CMK (cell line): ENCODE measurements at places on chromosomes 7 and 10.

DNA sequence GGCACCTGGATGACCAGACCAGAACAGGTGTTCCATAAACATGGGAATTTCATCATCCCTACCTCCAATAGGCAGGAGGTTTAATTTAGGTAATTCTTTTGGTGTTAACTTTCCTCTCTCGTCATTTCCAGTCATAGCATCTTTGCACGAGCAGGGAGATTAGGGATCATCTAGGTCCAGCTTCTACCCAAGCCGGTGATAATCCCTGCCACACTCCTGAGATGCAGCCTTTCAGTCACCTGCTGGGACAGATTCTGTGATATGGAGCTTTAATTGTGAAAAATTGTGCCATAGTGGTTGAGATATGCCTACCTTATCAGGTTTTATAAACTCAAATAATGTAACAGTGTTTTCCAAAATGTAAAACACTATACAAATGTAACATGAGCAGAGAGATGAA lies 191.8 kb upstream of the AOAH start:
- DNase-seq, result no peak

DNA sequence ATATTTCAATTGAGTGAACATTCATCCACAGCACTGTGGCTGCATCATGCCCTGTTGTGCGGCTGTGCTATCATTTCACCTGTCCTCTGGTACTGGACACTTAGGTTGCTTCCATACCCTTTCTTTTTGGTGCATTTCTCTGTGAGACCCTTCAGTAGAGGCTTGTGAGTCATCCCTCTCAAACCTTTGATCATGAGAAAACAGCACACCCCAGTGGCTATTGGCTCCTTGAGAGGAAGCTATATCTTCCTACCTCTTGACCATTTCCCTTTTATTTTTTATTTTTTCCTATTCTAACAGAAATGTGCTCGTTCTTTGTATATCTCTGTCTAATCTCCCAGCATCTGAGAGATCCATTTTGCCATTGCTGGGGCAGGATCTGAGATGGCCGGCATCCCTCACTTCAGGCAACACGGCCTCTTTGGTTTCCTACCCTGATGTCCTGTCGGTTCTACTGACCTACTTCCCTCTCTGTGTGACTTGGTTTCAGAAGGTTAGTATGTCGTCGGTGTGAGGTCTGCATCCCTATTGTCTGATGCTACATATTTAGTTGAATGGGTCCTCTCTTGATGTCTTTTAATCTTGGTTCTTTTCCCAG lies 23.8 kb upstream of the PIK3AP1 start:
- DNase-seq, result no peak

- no peak for DNase-seq
Measured at GRCh38 chr7:103987451-103987850, 2.0 kb downstream of the RELN start.

- DNase-seq, result no peak
Measured at GRCh38 chr7:98788966-98789365, 80.8 kb downstream of the TMEM130 start.

DNA sequence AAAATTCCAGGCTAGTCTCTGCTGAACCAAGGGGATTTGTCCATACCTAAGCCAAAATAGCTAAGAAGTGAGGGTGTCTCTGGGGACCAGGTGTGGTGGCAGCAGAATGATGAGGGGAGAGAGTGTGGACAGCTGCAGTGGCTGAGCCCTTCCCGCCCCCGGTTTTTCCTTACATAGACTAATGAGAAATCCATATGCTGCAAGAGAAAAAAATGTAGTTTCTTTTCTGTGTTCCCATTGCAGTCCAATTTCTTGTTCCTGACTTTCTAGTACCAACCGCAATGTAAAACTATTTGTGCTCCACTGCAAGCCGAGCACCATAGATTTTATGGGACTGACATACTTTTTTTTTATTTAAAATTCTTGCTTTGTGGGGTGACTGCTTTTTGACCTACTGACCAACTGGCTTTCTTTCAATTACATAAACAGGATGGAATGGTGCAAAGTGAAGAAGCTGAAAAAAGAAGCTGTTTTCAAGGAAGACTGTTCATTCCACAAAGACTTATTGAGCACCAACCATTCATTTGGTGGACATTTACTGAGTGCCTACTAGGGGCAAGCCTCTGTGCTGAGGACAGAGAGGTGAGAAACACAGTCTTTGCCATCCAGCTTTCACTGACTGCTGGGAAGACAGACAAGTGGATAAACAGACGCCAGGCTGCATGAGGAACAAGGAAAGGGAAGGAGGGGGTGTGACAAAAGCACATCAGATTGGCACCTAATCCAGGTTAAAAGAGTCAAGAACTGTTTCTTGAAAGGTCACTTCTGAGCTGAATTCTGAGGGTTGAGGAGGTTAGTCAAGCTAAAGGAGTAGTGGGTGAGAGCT lies 9.8 kb downstream of the CEP41 start:
- DNase-seq, result no peak
